ENCODE measurements at places on chromosomes 13 and 19. TPM values are rescaled to one million over a fixed set of nuclear protein-coding genes. Genes with fewer than 3 reads are reported as not detected.

SNRPA gene
- total RNA-seq = 165 TPM

ANGPTL8 gene
- not detected for total RNA-seq

GIPR gene
- 2.8 TPM for total RNA-seq

UBE2L5 gene
- total RNA-seq = not detected

POU2F2 gene
- total RNA-seq = 0.43 TPM

ZSCAN5A gene
- total RNA-seq = 8.5 TPM

NOTCH3 gene
- 16.4 TPM for total RNA-seq

SBK2 gene
- total RNA-seq = 2.1 TPM

RYR1 gene
- 6.8 TPM for total RNA-seq

FAM124A gene
- total RNA-seq = 2.1 TPM

POGLUT2 gene
- 5.6 TPM for total RNA-seq

VAV1 gene
- total RNA-seq = 6.8 TPM

AMER2 gene
- not detected for total RNA-seq

CAPS gene
- 1.6 TPM for total RNA-seq

ZNF576 gene
- 12.8 TPM for total RNA-seq

JAK3 gene
- total RNA-seq = 0.14 TPM

METTL21C gene
- total RNA-seq = not detected

COX7A1 gene
- not detected for total RNA-seq

SBSN gene
- total RNA-seq = 3.5 TPM

SUGP2 gene
- total RNA-seq = 30.3 TPM

ZNF71 gene
- 10.9 TPM for total RNA-seq

ABCC4 gene
- total RNA-seq = 27.4 TPM

PAF1 gene
- 77.2 TPM for total RNA-seq

ABHD8 gene
- total RNA-seq = 2.9 TPM

GRIK5 gene
- total RNA-seq = 0.48 TPM

SIGLEC8 gene
- total RNA-seq = not detected

CHAMP1 gene
- 24.5 TPM for total RNA-seq

ACER1 gene
- not detected for total RNA-seq

CBARP gene
- total RNA-seq = 2.9 TPM

GARIN5A gene
- total RNA-seq = 2.4 TPM

ZNF555 gene
- total RNA-seq = 2.5 TPM

C2CD4C gene
- 0.22 TPM for total RNA-seq

CYSLTR2 gene
- not detected for total RNA-seq

All from A549 treated with Hydrocortisone at 1 μM for 4 hours (cell line).